ENCODE measurements at places on chromosomes 1 and 21.
A peak's percentile ranks its signal among the peaks of the same experiment; 100 is the strongest.

DNA sequence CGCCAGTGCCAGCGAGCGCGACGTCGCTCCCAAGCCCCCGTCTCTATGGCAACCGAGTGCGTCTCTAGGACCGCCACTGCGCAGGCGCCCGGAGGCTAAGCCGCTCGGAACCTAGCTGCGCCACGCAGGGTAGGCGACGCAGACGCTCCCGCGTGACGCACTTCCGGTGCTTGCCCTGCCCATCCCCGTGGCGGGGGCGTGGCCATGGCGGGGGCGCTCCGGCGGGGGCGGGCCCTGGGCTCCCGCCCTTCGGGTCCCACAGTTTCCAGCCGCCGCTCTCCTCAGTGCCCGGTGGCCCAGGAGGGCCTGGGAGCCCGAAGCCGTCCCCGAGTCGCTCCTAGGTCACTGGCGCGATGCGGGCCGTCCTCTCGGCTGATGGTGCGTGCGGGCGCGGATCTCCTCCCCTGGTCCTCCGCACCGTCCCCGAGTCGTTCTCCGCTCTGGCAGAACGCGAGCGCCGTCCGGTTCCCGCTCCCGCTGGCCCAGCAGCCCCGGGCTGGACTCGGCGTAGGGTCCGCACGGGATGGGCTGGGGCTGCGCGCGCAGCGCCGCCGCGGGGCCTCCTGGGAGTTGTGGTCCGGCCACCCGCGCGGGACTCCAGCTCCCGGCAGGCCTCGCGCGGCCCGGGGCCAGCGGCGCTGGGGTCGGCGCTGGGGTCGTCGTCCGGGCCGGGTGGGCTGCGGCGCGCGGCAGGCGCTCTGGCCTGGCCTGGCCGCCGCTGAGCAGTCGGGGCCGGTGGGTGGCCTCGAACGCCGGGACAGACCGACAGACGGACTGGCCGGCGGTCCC, at the start of gene MIB2:
Gene MIB2, plus strand, starts transcription at position 245 of the 789 bp plus-strand sequence. CDS start 7,953 bp downstream, outside the sequence.
- peak; percentile 87 for DNase-seq

DNA sequence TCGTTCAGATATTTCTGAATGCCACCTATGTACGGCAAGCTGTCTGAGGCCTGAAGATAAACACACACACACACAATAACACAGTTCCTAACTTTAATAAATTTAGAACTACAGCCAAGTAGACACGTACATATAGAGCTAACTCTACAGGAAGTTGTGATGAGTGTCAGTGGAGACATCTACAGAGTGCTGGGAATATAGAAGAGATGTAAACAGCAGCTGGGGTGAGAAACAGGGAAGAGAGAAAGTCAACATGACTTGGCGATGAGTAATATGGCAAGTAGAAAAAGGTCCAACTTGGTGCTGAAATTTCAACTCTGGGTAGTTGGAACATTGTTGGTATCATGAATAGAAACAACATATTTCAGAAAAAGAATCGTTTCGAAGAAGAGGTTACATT, 206.5 kb downstream of the ZP4 start:
- no peak for DNase-seq

DNA sequence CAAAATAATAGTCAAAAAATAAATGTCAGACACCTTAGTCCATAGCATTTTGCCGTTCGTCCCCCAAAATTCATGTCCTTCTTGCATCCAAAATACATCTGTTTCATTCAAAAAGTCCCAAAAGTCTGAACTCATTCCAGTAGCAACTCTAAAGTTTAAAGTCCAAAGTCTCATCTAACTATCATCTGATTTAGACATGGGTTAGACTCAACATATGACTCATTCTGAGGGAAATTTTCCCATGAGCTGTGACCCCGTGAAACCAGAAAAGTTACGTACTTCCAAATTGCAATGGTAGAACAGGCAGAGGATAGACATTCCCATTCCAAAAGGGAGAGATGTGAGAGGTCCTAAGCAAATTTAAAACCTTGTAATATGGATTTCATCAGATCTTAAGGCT, 48.6 kb upstream of the CACHD1 start:
- no peak for DNase-seq

DNA sequence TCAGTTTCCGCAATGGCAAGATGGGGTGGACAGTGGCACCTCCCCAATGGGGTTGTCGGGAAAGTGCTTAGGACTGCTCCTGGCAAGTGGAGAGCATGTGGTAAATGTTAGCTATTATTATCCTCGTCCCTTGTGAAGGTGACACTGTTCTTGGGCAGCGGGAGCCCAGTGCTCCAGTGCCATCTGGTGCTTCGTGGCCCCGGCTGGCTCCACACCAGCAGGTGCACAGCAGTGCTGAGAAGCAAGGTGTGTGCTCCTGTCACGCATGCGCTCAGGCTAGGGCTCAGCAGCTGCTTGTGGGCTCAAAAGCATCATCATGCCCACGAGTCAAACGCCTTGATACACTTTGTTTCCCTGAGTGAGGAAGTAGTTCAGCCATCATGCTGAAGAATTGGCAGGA, 24.9 kb upstream of the KCNC4 start:
- DNase-seq = no peak

- no peak for DNase-seq
Observed at GRCh38 chr1:47399846-47400155, 16.3 kb upstream of the FOXE3 start.

DNA sequence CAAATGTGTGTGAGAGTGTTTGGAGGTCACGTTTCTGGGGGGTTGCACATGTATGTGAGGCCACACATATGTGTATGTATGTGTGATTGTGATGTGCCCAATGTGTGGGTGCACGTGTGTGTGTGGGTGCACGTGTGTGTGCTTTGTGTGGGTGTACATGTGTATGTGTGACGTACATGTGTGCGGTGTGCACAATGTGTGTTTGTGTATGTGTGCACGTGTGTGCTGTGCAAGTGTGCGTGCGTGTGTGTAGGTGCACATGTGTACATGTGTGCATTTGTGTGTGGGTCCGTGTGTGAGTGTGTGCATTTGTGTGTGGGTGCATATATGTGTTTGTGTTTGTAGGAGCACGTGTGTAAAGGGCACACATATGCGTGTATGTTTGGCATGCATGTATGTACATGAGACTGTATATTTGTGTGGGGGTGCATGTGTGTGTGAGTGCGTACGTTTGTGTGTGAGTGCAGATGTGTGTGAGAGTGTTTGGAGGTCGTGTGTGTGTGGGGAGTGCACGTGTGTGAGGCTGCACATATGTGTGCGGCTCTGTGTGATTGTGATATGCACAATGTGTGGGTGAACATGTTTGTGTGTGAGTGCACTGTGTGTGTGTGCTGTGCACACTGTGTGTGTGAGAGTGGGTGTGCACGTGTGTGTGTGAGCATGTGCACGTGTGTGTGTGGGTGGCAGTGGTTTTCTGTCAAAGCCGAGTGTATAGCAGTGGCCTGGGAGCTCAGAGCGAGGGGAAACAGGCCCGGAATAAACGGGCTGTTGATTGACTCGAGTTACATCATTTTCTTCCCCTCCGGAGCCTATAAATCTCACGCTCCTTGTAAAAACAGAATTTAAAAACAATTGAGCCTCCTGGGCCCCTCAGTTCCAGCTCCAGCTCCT, 132.7 kb upstream of the ARHGEF16 start:
- no peak for DNase-seq

DNA sequence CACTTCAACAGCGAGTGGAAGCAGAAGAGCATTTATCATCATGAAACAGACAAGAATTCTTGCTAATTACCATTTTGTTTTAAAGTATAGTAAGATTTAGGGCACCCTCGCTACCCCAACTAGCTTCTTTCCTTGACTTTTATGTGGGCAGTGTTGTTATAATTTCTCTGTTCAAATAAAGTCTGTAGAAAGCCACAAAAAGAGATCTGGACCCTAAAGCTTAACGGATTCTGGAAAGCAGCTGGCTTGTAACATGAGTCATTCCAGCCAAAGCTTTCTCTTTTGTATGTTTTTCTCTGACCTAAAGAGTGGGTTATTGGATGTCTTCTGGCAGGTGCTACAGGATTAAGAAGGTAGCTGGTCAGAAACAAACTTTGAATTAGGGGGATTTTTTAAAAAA, 37.4 kb downstream of the RUNX1 start:
- no peak for DNase-seq

GRCh38 chr21:31730712-31731055, 1.2 kb downstream of the SCAF4 start:
- DNase-seq = no peak

- no peak for DNase-seq
Observed at GRCh38 chr1:77263708-77264107, 18.1 kb upstream of the AK5 start.

DNA sequence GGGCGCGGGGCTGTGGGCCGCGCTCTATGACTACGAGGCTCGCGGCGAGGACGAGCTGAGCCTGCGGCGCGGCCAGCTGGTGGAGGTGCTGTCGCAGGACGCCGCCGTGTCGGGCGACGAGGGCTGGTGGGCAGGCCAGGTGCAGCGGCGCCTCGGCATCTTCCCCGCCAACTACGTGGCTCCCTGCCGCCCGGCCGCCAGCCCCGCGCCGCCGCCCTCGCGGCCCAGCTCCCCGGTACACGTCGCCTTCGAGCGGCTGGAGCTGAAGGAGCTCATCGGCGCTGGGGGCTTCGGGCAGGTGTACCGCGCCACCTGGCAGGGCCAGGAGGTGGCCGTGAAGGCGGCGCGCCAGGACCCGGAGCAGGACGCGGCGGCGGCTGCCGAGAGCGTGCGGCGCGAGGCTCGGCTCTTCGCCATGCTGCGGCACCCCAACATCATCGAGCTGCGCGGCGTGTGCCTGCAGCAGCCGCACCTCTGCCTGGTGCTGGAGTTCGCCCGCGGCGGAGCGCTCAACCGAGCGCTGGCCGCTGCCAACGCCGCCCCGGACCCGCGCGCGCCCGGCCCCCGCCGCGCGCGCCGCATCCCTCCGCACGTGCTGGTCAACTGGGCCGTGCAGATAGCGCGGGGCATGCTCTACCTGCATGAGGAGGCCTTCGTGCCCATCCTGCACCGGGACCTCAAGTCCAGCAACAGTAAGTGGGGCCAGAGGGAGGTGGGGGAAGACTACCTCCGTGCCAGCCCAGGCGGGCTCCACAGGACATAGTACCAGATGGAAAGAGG, 808 bp downstream of the MAP3K21 start:
- DNase-seq = no peak

GRCh38 chr1:167819849-167820683, 93.9 kb downstream of the ADCY10 start:
- DNase-seq = no peak

- DNase-seq = no peak
Observed at GRCh38 chr1:117685936-117686806, 80.3 kb downstream of the TENT5C start.

DNA sequence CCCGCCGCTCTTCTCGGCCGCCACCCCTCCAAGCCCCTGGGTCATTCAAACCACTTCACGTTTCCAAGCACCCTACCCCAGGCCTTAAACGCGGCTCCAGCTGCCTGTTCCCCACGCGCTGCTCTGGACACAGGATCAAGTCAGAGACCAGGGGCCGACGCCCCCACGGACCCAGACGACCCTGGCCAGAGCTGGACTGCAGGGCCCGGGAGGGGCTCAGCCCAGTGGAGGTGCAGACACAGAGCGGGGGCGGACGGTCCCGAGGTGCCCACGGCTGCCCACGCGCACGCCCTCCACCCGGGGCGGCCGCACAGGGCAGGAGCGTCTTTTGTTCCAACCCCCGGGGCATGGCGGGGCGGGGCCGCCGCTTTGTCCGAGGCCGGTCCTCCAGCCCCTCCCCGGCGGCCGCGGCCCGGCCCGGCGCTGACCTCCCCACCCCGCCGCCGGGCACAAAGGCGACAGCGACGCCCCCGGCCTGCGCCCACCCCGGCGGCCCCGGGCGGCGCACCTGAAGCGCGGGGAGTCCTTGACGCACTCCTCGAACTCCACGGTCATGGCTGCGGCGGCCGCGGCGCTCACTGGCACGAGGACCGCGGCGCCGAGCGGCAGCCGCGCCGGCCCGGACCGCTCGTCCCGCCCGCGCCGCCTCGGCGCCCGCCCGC, 338 bp downstream of the ACAP3 start:
- no peak for DNase-seq

- DNase-seq = no peak
Observed at GRCh38 chr1:205561501-205562203, 57.2 kb downstream of the CDK18 start.

DNA sequence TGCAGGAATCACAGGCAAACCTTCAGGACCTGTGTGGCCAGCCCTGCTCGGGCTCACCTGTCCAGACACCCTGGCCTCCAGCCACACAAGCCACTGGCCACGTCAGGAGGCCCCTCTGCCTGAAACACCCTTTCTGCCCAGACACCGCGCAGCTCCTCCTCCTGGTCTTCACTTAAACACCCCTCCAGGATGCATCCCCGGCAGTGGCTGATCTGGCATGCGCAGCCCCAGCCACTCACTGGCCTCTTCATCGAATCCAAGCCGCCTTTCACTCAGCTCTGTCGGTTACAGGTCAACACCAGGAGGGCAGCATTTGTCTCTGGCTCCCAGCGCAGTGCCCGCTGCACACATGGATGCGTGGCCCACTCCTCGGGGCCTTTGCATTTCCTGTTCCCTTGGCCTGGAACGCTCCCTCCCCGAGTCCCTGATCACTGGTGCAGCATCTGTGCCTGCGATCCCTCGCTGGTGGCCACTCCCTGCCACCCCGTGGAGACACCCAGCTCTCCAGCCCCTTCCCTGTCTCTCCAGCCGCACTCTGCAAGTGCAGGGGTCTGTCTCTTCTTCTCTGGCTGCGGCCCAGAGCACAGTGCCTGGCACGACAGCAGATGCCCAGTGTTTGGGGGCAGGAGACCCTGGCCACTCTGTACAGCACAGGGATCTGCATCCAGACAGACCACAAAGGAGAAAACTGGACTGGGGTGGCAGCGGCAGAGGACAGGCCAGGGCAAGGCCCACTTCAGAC, 9.4 kb downstream of the TPRG1L start:
- DNase-seq = no peak

DNA sequence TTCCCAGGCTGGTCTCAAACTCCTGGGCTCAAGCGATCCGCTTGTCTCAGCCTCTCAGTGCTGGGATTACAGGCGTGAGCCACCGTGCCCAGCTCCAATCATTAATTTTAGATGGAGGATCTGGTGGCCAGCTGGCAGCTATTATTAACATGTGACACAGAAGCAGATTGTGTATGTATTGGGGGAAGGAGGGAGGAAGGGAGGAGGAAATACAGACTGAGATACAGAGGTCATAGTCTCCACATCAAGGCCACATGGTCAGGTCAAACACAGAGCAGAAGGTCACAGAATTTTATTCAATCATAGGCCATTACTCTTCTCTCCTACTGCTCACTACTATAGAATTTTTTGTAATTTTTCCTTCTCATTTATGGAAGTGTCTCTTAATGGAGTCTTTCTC, 57.9 kb upstream of the ADORA3 start:
- DNase-seq = no peak

DNA sequence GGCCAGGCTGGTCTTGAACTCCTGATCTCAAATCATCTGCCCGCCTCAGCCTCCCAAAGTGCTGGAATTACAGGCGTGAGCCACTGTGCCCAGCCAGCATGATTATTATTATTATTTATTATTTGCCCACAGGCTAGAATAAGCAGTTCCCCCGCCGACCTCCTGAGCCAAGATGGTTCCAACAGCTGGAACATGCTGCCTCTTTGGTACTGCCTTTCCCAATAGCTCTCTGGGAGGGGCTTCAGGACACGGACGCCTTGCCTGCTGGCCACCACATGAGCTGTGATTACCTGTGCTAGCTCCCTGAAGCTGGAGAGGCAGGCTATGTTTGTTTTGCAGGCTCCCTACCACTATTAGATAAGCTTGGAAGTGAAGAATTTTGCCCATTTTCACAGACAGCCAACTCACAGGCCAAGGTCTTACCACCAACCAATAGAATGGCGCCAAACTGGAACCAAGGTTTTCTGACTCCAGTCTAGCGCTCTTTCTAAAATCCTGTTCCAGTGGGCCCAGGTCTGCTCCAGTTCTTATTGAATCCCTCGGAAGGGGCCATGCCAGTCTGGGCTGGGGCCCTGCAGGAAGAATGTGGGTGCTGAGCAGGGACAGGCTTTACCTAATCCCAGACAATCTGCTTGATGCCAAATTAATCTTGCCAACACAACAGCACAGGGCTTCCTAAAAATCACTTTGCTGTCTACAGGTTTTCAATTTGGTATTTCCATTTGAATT, 2.1 kb upstream of the GPR61 start:
- no peak for DNase-seq
